Activated naive CD4-positive, alpha-beta T cell treated with anti-CD3 and anti-CD28 coated beads, Interleukin-2, amount 50 U/mL, for 72 hours (primary cell): ENCODE measurements at places on chromosomes 3 and 15. TPM values are rescaled to one million over a fixed set of nuclear protein-coding genes. Genes with fewer than 3 reads are reported as not detected.

Gene RBP2
- total RNA-seq, result not detected

Gene SAXO2
- not detected for total RNA-seq

DNA sequence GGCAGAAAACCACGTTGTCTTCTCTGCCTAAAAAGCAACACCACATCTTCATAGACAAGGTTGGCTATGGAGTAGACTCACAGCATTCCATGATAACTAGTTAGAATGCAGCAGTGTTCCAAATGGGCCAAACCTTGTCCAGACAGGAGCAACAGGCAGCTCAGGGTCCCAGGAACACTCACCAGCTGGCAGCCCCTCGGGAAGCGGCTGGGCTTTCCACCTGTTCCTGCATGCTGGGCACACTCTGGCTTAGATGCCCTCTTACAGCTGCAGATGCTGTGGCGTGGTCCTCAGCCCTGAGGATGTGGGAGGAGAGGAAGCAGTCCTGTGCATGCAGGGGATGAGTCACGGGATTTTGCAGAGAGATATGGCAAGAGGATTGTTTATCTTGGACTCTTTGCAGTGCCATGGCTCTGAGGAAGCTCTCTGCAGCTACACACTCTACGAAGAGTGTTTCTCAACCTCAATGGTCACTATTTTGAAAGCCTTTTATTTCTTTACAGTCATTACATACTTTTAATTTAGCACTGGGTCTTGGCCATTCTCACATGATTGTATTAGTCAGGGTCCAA is 11.3 kb downstream of the NRROS start:
- DNase-seq, result no peak

GRCh38 chr3:43346978-43347749 is 60.8 kb downstream of the SNRK start:
- no peak for DNase-seq

DNA sequence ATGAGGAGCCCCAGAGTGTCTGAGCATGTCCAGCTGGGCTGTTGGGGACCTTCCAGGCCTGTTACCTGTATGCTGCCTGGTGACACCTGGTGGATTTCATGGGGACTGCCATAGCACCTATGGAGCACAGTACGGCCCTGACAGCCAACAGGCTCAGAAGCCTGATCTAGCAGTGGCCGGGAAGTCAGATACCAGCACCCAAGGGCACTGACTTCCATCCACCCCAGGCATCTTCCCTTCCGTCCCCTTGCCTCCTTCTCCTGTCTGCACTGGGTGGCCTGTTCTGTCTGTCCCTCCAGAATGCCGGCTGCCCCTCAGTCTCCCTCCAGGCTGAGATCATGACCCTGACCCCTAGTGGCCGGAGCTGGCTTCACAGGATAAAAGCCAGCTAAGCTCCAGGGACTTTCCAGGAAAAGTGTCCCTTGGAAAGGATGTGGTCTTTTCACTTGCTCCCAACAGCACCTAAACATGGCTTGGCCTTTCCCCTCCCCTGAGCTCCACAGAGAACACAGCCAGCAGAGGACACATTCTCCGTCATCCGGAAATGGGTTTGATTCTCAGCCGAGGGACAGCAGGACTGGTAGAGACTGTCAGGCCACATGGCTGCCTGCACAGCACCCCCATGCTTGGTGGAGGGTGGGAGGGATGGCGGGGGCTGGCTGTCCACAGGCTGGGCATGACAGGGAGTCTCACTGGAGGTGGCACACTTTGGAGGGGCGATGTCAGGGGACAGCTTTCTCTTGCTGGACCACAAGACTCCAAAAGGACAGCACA is 9.5 kb downstream of the RPS17 start:
- peak; percentile 71 for DNase-seq

- DNase-seq, result no peak
These were observed 7.9 kb downstream of the ACP3 start for GRCh38 chr3:132325103-132325606.
